Stimulated activated CD8-positive, alpha-beta memory T cell treated with anti-CD3 and anti-CD28 coated beads, Interleukin-15, amount 100 ng/mL, for 48 hours (primary cell): ENCODE measurements at places on chromosomes 6 and 20.

- no peak for DNase-seq
Observed at GRCh38 chr6:122222761-122223160, 176.7 kb upstream of the HSF2 start.

DNA sequence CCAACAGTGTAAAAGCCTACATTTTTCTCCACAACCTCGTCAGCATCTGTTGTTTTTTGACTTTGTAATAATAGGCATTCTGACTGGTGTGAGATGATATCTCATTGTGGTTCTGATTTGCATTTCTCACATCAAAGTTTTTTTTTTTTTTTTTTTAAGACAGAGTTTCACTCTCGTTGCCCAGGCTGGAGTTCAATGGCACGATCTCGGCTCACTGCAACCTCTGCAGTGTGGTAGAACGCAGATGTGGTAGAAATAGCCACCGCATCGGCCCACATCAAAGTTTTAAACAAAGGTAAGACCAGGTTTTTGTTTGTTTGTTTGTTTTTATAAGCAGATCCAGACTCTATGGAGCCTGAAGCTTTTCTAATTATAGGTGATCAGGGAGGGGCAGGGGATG is 12.7 kb upstream of the PPP1R3G start:
- DNase-seq: no peak

DNA sequence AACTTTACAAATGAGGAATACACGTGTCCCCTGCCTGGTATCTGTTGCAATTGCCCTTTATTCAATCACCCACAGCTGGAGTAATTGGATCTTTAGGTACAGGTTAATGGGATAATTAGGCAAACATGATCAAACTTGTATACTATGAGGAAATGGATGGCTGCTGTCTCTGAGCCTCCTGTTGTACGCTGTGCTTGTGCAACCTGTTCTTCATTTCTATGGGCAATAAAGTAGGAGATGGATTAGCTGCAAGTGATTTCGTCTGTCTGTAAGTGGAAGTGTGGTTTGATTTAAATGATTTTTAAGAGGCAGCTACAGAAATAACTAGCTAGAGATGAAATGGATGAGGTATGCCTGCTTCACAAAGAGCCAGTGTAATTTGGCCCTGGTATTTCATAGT is 474.1 kb downstream of the RNF144B start:
- DNase-seq: no peak

GRCh38 chr20:15817351-15817750 is 755.9 kb downstream of the KIF16B start:
- no peak for DNase-seq

- no peak for DNase-seq
Observed at GRCh38 chr6:84779380-84779779, 15.0 kb upstream of the TBX18 start.

GRCh38 chr20:41654884-41655283 is 36.7 kb upstream of the CHD6 start:
- no peak for DNase-seq
